Left forelimb (tissue), 1 donor: ENCODE measurements at places on chromosomes 16 and 17.

DNA sequence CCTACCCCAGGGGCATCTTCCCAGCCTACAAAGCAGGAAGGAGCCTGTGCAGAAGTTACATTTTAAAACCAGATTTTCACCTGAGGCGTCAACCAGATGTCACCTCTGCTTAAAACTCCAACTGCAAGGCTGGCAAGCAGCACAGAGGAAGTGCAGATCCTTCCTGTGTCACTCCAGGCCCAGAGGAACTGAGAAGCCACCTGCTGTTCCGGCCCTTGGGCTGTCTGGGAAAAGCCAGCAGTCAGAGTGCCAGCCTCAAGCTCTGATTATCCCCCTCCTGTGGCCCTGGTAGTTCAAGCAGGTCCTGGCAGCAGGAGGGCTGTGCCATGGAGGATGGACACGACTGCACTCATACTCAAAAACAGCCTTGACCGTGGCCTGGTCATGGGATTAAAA is 10.2 kb downstream of the POLR2C start:
- DNase-seq: no peak

GRCh38 chr17:4691686-4692085 is 12.3 kb downstream of the PELP1 start:
- no peak for DNase-seq

DNA sequence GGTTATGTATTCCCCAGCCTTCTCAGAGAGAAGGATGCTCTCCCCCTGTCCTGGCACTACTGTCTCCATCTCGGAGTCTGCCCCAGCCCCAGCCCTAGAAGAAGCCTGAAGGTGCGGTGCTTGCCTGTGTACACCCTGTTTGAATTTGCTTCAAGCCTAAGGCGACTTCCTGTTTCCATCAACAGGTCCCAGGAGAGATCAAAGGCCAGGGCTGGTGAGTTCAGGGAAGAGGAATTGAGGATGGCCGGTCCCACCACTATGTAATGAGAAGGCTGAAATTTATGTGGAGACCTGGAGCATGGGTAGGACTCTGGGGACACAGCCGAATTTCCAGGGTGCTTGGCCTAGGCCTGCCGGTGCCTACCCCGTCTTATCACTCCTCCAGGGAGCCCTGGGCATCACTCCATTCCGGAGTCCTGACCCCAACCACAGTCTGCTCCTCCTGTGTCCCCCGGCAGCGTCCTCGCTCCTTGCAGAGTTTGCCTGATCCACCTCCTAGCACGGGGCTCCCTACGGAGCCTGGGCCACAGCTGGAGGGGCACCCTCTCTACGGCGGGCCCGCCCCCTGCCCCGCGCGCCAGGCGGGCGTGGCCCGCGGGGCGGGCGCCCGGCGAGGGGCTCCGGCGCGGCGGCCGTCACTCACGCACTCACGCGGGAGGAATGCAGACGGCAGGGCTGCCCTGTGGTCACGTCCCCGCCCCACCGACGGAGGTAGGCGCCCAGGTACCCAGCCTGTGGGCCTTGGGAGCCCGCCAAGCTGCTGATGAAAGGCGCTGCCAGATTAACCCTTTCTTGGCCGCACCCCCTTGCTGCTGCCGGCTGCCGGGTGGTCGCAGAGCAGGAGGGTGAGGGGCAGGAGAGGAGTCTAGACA is 53.8 kb upstream of the TAC4 start:
- DNase-seq: no peak

DNA sequence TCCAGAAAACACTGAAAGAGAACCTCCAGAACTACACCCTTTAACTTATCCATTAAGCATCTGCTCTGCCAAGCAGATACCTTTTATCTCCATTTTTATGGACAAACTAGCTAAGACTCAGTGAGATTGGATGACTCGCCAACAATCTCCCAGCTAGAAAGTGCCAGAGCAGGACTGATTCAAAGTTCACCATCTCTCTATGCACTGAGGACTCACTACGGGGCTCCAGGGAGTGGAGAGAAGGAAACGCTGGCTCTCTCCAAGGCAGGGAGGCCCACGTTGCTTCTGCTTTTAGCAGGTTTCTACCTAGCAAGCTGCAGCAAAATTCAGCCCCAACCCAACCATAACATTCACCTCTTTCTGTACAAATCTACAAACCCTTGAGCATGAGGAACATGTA is 52.8 kb upstream of the ARHGAP44 start:
- DNase-seq: no peak

GRCh38 chr16:57555831-57556230 is 13.4 kb downstream of the ADGRG5 start:
- no peak for DNase-seq

DNA sequence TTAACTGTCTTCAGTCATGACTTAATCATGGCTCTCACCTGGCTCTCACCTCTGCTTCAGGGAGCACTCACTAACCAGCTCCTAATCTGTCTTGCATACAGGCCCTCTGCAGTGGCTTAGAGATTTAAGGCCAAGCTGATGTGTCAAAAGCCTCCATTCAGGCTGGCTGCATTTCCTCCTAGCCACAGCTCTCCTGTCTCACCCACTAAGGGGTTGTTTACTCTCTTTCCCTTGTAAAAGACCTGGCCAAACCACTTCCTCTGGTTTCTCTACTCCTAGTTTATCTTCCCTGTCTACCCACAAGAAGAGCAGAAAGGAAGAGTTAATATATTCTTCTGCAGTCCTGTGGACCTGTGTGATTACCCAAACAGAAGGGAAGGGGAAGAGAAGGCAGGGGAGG is 9.3 kb upstream of the ASIC2 start:
- DNase-seq: no peak

DNA sequence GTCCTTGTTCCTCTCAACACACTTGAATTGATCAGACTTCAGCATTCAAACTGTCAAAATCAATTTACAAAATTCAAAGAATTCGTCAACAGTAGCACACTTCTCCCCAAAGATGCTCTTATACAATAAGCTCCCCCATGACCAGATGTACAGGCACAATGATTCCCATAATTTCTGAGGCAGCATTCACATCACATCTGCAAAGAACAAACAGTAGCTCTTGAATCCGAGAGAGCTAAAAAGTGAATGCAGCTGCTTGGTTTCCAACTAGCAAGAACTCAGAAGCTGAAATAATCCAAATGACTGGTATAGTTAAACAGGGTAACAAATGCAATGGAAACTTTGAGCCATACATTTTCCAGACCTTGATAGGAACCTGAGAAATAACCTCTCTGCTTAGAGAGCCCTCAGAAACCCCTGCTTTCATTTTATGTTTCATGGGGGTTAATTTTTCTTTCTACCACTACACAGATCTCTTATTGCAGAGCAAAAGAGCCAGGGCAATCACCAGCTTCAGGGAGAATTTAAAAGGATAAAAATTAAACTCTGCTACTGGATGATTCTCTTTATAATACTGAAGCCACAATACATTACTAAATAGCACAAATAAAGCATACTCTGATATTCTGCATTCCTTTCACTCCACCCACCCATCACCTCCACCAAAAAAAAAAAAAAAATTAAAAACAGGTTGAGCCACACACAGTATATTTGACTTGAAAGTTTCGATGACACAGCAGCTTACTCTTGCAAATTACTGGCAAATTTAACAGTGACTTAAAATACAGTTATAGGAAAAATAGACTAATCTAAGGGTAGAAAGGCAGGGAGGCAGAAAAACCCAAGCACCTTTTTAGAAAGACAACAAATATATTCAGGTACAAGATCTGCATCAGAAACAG is 23.1 kb upstream of the TMEM97 start:
- DNase-seq: no peak
